ENCODE measurements at places on chromosomes 12 and 14.
A peak's percentile ranks its signal among the peaks of the same experiment; 100 is the strongest.

- no peak for DNase-seq
Measured at GRCh38 chr14:33691907-33692306, 259.0 kb downstream of the EGLN3 start.

DNA sequence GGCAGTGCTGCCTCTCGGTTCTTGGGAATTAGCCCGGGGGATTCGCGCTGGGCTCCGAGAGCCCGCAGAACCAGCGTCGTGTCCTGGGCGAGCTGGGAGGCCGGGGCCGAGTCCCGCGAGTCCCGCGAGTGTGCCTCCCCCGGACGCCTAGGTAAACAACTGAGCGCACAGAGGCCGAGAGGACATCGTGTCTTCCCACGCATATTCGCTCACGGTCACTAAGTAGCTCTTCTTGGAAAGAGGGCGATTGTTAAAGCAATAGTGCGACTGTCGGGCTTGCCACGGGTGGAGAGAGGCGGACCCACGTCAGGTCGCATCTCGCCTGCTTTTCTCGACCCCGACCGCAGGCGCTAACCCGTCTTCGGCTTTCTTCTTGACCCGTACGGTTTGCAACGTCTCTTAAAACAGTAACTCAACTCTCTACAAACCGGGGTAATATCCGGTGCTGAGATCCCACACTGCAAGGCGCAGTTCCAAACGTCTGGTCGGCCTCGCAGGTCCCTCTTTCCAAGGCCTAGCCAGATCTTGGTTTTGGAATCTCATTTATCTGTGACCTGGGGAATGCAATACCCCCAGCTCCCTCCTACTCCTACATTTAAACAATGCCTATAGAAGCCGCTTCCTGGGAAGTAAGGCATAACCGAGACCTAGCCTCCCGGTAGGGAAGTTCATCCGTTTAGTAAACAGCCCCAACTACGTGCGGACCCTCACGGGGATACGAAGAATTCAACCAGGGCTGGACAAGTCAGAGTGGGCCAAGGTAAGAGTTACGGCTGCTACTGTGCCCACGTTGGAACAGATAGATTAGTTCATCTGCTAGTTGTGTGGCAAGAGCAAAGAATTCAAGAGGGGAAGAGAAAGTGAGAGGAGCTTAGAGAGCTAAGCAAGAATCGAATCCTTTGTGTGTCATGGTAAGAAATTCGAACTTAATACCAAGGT, 736 bp upstream of the PHLDA1 start:
- peak; percentile 34 for DNase-seq

DNA sequence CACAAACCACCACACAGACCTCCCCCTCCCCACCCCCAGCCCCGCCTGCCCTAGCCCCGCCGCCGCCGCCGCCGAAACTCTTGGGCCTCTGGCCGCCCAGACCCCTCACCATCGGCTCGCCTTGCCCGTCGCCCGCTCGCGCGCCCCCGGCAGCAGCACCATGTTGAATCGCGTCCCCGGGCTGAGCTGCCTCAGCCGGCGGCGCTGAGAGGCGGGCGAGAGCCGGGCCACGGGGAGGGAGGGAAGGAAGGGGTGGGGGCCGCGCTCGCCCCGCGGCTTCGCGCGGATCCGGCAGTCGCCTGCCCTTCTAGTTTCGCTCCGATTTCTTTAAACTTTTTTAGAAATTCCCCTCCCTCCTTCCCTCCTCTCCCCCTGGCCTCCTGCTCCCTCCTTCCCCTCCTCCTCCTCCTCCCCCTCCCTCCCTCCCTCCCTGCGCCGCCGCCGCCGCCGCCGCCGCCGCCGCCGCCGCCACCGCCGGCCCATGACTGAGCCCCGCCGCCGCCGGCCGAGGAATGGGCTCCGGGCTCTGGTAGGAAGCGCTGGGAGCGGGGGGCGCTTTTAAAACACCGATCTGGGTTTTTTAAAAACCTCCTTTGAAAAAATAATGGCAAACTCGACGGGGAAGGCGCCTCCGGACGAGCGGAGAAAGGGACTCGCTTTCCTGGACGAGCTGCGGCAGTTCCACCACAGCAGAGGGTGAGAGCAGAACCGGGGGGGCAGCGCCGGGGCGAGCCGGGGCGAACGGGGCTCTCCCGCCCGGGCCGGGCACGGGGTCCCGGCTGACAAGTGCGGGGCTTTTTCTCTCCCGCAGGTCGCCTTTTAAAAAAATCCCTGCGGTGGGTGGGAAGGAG, at the start of gene ARID2:
TSS of gene ARID2 (plus strand) at position 474 of the 851 bp plus-strand sequence. CDS start at position 605, 131 bp downstream.
- DNase-seq = no peak

DNA sequence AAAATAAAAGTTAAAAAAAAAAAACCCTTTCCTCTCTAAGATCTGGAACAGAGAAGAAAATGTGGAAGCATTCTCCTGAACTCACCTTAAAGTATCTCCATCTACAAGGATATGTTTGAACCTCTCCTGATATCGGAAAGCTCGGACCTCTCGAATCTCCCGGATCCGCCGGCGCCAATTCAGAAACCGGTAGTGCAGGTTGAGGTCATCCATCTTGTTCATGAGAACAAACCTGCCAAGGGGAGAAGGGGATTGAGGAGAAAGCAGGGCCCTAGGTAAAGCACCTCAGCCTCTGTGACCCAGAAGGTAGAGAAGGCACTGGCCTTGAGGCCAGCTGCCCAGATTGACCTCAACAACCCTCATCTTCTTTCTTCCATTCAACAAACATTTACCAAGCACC, 2.2 kb downstream of the SPRYD3 start:
- DNase-seq = no peak

GRCh38 chr12:26690601-26691000, 142.4 kb downstream of the ITPR2 start:
- no peak for DNase-seq

DNA sequence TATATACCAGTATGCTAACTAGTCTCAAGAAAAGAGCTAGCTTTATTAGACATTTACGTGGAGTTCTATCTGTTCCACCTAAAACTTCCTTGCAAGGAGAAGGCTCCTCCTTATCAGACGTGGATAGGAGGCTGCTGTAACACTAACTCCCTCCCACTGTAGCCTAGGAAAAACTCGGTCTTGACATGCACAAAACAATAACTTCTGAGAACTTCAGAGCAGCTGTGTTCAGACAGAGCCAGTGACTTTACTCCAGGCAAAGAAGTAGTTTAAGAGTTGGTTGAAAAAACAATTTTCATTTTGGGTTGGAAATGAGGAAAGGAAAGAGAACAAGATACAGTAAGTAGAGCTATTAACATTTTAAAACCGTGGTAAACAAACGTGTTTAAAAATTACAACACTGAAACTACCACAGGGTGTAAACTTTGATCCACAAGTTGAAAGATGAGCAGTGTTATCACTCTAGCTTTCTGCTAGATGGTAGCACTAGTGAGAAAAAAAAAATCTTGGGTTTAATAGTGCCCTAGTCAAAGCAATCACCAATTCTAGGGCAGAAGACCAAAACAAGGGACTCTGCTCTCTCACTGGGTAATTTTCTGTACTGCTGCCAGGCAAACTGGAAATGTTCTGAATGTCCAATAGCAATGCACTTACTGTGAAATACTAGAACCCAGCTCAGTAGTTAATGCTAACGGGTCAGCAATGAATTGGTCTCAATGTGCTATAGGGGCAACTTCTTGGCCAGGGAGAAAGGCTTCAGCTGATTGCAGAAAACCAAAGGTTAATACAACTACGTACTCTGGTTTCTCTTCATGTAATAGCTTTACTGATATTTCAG, 2.4 kb downstream of the ATF7 start:
- DNase-seq = no peak

GRCh38 chr12:543114-543451, 83.3 kb downstream of the B4GALNT3 start:
- no peak for DNase-seq

All from GM12878 (cell line).